GM12892 (cell line): ENCODE measurements at places on chromosomes 1 and 21.

DNA sequence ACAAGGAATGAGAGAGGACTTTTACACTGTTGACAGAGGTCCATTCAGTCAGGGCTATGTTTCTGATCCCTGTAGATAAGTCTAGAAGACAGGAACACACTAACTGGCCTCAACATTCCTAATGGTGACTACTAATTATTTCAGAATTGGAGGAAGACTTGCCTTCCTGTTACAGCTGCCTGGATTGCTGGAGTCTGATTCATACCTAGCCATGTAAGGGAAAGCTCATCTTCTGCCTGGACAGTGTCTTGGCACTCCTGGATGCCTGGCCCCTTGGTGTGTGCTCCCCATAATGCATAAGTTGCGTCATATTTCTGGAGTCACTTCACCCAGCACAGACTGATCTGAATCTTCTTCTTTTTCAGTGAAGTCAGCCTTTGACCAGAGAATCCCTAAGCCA, 326.0 kb upstream of the RUNX1 start:
- DNase-seq = no peak

DNA sequence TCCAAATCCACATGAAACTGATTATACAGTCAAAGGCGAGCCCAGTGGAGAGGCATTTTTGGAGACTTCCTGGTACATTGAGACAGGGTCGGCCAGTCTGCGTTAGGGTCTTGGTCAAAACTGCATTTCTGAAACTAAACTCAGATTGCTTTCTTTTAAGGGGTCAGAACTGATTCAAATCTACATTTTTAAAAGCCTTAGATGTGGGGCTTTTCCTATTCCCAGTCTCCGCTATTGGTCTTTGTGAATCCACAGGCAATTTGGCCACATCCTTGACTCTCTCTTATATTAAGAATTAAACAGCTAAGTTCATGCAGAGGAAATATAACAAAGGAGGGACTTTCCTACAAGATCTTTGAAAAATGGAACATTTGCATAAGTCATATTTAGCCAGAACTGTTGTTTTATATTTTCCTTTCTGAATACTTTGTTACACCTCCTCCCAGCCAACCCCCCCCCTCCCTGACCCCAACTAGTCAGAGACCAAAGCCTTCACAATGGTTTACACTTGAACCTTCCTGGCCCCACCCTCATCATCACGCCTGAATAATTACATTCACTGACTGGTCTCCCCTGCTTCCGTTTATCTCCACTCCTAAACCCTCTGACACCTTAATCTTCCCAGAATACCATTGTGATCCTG, 30.9 kb downstream of the SELL start:
- DNase-seq = no peak

- DNase-seq = no peak
Observed at GRCh38 chr1:77704736-77705135, 22.3 kb upstream of the ZZZ3 start.

DNA sequence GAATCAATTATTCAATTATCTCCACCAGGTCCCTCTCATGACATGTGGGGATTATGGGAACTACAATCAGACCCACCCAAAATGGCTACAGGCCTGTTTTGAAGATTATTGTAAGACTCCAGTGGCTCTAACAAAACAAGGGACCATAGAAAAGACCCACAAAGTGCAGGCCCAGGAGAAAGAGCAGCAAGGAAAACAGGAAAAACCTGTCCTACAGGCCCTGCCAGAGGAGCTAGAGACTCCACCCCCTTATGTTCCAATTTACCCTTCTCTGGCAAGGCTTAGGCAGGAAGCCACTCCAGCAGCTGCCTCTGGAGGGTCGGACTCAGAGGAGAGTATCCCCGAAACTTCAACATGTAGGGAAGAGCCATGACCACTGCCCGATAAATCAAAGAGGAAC, 96.5 kb downstream of the LIPI start:
- DNase-seq = no peak

- no peak for DNase-seq
Observed at GRCh38 chr1:47621483-47621882, 183.6 kb downstream of the FOXD2 start.

DNA sequence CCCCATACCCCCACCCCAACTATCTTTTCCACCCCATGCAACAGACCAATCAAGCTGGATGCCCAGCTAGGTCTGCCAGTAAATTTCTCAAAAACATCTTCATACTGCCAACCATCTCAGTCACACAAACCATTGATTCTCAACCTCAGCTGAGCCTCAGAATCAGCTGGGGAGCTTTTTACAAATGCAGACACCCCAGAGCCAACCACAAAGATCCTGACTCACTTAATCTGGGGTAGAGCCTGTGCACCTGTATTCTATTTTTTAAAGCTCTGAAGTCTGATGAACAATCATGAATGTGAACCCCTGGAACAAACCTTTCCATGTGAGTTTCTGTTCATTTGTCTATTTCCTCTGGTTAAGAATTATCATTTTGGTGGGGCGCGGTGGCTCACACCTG, 66.0 kb downstream of the ZNF281 start:
- no peak for DNase-seq

DNA sequence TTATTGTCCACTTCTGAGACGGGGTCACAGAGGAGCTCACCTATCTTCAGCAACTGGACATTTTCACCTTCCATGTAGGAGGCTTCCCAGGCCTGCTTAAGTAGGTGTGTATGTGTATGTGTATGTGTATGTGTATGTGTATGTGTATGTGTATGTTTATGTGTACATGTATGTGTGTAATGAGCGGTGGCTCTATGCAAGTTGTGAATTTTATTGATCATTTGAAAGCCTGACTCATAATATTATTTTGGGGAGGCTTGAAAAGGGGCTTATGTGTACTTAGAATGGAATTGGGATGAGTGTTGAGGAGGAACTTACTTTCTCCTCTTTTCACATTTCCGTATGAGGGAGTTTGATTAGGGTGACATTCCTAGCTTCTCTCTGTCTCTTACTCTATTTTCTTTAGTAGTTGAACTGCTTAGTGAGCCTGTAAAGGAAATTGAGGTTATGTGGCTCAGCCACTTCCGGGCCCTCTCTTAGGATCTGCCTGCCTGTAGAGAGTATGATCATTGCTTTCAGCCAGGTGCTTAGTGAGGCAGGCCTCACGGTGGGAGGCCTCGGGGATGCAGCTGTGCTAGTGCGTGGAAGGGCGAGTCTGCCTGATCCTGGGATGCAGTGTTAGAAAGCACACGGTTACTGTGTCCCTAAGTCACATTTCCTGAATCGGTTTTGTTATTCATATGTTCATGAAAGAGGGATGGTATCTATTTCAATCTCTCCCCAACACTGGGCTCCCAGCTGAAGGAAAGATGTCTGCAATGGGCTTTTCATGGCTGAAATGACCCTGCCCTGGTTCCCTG, 61.0 kb downstream of the IER5 start:
- DNase-seq = no peak

GRCh38 chr1:55703726-55704363, 488.7 kb upstream of the USP24 start:
- DNase-seq = no peak

- no peak for DNase-seq
Observed at GRCh38 chr1:161827786-161828185, 61.7 kb downstream of the ATF6 start.

DNA sequence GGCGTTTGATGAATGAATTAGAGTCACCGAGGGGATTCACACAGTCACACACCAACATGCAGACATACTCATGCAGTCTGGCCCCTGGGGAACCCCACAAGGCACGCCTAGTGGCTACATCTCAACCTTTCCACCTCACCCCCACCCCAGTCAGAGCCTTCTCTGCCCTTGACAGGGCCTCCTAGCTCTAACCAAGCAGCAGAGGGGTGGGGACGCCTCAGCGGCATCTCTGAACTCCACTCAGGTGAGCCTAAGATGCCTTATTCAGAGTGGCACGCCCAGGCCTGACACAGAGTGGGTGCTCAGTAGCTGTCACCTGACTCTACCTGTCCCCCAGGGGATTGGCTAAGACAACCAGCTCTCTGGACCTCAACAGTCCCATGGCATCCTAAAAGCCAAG, 3.7 kb upstream of the SDC3 start:
- DNase-seq = no peak

GRCh38 chr1:87202451-87202850, 126.2 kb upstream of the LMO4 start:
- no peak for DNase-seq

GRCh38 chr1:185860859-185861258, 126.7 kb downstream of the HMCN1 start:
- DNase-seq = no peak
